ENCODE measurements at places on chromosomes 1 and 21.

DNA sequence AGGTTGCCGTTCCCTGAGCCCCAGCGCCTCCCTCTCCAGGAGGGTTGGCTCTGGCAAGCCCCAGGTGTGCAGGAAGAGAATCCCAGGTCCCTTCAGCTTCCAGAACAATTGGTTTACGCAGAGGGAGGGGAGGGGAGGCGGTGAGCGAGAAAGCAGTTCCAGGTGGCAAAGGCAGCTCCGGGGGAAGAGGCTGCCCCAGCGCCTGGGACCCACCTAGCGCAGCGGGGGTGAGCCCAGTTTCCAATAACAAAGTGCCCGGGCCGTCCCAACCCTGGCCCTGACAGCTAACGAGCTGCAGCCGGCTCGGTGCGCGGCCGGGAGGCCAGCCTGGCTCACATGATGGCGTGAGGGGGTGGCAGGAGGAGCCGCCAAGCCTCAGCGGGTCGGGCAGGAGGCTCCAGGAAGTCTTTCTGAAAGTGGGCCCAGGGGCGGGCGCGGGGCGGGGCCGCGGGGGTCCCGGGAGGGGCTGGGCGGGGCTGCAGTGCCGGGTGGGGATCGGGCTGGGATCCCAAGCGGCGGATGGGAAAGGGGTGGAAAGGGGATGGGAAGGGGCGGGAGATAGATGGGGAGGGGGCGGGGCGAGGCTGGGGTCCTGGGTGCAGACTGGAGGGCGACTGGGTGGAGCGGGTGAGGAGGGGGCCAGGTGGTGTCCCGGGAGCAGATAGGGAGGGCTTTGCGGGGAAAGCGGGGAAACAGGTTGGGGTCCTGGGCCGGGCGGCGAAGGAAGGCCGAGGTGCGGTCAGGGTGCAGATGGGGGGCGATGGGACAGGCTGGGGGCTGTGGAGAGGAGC is 22.8 kb downstream of the DHRS3 start:
- DNase-seq: no peak

DNA sequence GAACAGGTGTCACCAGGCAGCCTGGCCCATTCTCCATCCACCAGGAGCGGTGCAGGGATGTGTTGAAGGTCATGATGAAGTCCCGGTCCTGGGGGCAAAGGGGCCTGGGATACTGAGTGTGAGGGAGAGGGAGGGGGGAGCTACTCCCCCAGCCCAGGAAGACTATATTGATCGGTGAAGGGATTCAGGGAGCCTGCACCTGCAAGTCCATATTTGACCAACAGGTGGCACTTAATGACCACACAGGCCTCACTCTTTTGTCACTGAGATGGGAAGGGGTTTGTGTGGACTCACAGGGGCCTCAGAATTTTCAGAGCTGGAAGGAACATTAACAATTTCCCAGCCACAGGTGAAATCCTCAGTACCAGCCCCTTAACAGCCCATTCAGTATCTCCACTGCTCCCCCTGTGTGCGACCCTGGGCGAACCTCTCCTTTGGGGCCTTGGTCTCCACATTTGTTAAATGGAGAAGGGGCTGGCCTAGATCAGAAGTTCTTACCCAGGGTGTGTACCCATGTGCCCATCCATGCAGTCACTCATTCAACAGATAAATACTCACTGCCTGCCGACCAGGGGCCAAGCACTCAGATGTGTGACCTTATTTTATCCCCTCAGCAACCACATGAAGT is 55.6 kb downstream of the NKAIN1 start:
- no peak for DNase-seq

GRCh38 chr1:8551613-8552489 is 233.9 kb downstream of the SLC45A1 start:
- DNase-seq: no peak

DNA sequence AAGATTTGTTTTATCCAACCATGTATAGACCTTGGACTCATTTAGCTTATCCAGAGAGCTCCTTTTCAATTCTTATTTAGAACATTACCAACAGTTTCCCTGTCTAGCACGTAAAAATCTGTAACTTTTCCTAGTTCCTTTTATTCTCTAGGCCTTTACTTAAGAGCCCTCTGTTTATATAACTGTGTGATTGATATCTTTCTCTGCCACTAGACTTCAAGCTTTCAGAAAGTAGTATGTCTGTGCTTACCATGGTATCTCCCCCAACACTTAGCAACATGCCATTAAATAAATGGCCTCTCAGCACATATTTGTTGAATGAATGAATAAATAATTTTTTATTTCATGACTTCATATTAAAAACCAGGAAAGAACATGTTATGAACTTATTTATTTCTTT is 209.4 kb downstream of the PTPRC start:
- DNase-seq: no peak

DNA sequence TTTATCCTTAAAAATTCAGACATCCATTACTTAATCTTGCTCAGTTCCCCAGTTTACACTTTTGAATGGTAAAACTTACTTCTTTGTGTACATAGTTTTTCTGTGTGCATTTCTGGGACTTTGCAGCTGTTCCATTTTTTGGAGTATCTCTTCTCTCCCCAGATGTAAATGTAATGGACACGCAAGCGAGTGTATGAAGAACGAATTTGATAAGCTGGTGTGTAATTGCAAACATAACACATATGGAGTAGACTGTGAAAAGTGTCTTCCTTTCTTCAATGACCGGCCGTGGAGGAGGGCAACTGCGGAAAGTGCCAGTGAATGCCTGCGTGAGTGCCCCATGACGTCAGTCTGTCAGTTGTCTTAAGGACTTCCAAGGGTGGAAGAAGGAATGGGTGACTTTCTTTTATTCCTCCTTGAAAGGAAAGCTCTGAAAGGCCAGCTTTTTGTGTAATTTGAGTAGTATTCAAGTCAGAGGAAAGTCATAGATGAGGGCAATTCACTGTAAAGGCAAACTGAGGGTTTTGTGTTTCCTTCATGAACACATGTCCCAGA is 75.7 kb upstream of the LAMC2 start:
- no peak for DNase-seq

GRCh38 chr1:93882269-93882668 is 3.3 kb upstream of the DNTTIP2 start:
- DNase-seq: no peak
